ENCODE measurements at places on chromosomes 4 and X. TPM values are rescaled to one million over a fixed set of nuclear protein-coding genes. Genes with fewer than 3 reads are reported as not detected.

The MAGEB10 gene
- not detected for total RNA-seq

The ADH1B gene
- total RNA-seq = 744 TPM

The PPEF1 gene
- total RNA-seq = 1.1 TPM

The DGAT2L6 gene
- total RNA-seq = not detected

The SLIT2 gene
- 181 TPM for total RNA-seq

The PRDM5 gene
- total RNA-seq = 17.0 TPM

The GABRE gene
- total RNA-seq = 45.3 TPM

The GABRA4 gene
- total RNA-seq = not detected

The DMP1 gene
- total RNA-seq = not detected

The ASMT gene
- not detected for total RNA-seq

The PSAPL1 gene
- 0.14 TPM for total RNA-seq

The LAS1L gene
- total RNA-seq = 22.8 TPM

The GUF1 gene
- 16.6 TPM for total RNA-seq

The BTK gene
- 34.1 TPM for total RNA-seq

The ENPEP gene
- total RNA-seq = 7.5 TPM

The CFP gene
- total RNA-seq = 14.9 TPM

The FOXR2 gene
- total RNA-seq = not detected

The SRPX2 gene
- 39.1 TPM for total RNA-seq

The GRIA2 gene
- not detected for total RNA-seq

The NSUN7 gene
- 5.7 TPM for total RNA-seq

The SPANXN5 gene
- not detected for total RNA-seq

The ZNF182 gene
- 5.0 TPM for total RNA-seq

The MAGEE2 gene
- not detected for total RNA-seq

The NMU gene
- total RNA-seq = 2.1 TPM

The ZGRF1 gene
- total RNA-seq = 3.4 TPM

The MID2 gene
- 25.2 TPM for total RNA-seq

The NOX1 gene
- not detected for total RNA-seq

The CT45A3 gene
- 0.58 TPM for total RNA-seq

The RNF175 gene
- not detected for total RNA-seq

The VCX3B gene
- not detected for total RNA-seq

The TEX13B gene
- total RNA-seq = not detected

The CENPVL1 gene
- not detected for total RNA-seq

The ZFP42 gene
- total RNA-seq = 0.26 TPM

The DCLK2 gene
- 4.9 TPM for total RNA-seq

The PABPC1L2A gene
- total RNA-seq = not detected

All from upper lobe of right lung (tissue), 1 donor.